ENCODE measurements at places on chromosomes 12 and 14.
A peak's percentile ranks its signal among the peaks of the same experiment; 100 is the strongest.

GRCh38 chr14:101365329-101366158, 195.8 kb upstream of the DIO3 start:
- peak; percentile 69 for DNase-seq

DNA sequence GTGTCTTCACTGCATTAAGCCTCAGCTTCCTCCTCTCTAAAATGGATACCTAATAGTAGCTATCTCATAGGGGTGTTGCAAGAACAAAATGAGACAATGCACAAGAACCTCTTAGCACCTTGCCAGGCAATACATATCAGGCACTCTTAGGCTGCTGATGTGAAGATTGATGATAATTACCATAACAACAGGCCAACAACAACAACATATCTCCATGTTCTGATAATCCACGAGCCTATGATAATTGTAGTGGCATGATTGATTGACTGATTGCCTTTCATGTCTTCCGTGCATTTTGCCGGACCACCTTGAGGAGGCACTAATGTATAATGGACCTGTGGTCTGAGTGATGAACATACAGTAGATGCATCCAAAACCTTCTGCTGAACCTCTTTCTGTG, 50.7 kb upstream of the WSCD2 start:
- no peak for DNase-seq

DNA sequence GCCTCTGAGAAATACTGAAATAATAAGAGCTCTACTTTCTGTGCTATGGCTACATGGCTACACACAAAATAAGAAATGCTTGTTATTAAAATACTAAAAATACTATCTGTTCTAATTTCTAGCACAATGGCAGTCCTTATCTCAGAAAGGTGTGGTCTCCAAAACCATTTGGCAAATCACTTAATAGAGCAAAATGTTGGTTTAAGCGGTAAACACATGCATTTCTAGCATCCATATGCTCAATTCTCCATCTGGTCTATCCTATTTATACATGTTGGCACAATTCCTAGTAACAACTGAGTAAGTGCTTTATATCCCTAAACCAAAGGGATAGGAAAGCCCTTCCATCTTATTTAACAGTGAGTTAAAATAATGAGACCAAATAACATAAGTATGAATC, 107.0 kb downstream of the PAPLN start:
- DNase-seq: no peak

DNA sequence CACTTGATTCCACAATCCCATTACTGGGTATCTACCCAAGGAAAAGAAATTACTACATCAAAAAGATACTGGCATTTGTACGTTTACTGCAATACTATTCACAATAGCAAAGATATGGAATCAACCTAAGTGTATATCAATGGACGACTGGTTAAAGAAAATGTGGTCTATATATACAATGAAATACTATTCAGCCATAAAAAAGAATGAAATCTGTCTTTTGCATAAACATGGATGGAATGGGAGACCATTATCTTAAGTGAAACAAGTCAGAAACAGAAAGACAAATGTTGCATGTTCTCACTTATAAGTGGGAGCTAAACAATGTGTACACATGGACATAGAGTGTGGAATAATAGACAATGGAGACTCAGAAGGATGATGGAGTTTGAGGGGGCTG, 5.0 kb upstream of the OS9 start:
- DNase-seq: no peak

- no peak for DNase-seq
These were observed 62.0 kb upstream of the LMNTD1 start for GRCh38 chr12:25615119-25615518.

DNA sequence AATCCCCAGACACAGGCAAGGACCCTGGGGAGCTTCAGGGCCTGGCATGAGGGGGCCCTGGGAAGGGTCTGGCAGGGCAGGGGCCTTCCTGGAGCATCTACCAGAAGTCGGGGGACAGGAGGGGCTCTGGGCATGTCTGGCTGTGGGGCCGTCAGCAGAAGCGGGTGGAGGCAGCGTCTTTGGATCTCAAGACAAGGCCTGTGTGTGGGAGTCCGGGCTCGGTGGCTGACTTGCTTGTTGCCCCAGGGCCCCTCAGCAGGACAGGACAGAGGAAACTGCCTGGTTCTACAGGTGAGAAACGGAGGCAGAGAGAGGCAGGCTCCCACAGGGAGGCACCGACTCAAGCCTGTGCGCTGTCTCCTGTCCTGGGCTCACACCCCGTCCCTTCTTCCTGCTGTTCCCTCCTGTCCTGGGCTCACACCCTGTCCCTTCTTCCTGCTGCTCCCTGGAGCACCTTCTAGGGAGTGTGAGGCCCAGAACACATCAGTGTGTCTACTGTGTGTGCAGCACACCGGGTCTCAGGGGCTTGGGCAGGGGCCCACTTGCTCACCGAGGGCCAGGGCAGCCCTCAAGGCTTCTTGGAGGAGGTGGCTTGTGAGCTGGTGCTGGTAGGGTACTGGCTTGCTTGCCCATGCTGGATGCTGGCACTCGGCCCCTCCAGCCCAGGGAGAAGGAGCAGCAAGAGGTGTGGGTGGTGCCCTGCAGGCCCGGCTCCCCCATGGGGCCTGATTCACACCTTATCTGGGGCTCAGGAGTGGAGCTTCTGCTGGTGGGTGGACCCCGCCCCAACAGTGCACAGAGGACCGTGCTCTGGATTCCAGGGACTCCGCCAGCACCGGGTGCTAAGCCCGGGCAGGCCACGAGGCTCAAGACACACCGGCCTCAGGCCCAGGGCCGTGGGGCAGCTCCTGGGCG, 14.9 kb downstream of the ASPG start:
- no peak for DNase-seq

GRCh38 chr14:90693413-90693812, 122.8 kb downstream of the TTC7B start:
- peak; percentile 52 for DNase-seq

GRCh38 chr12:80219345-80219744, 120.0 kb downstream of the OTOGL start:
- no peak for DNase-seq

DNA sequence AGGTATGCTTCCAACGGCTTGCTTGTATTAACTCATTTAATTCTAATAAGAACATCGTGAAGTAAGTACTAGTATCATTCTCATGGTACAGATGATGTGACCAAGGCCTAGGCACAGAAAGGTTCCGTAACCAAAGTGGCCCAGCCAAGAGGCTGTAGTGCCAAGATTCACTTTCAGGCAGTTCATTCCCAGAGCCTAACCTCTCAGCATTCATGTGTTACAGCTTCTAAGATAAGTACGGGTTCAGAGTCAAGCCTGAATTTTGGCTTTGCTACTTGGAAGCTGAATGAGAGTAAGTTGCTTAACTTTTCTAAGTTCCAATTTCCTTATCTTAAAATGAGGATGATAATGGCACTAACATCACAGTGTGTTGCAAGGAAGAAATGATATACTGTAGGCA, 379.9 kb downstream of the AEBP2 start:
- DNase-seq: no peak

DNA sequence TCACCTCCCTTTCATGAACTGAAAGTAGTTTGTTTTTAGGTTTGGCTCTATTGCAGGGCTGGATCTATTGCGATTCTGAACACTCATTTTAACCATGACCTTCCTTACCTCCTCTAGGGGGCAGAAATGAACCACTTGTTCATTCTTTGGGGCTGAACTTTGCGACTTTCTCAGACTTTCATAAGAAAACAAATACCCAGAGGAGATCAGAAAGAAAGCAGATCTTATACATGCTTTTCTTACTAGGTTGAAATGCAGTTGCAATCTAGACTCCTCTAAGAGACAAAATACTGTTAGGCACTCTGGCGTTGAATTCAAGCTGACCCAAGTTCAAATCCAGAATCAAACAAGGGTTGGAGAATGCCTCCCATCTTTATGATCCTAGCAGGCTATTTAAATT, 32.6 kb upstream of the PLEKHG3 start:
- peak; percentile 86 for DNase-seq

- no peak for DNase-seq
These were observed 1331.2 kb downstream of the FSCB start for GRCh38 chr14:43175896-43176295.

DNA sequence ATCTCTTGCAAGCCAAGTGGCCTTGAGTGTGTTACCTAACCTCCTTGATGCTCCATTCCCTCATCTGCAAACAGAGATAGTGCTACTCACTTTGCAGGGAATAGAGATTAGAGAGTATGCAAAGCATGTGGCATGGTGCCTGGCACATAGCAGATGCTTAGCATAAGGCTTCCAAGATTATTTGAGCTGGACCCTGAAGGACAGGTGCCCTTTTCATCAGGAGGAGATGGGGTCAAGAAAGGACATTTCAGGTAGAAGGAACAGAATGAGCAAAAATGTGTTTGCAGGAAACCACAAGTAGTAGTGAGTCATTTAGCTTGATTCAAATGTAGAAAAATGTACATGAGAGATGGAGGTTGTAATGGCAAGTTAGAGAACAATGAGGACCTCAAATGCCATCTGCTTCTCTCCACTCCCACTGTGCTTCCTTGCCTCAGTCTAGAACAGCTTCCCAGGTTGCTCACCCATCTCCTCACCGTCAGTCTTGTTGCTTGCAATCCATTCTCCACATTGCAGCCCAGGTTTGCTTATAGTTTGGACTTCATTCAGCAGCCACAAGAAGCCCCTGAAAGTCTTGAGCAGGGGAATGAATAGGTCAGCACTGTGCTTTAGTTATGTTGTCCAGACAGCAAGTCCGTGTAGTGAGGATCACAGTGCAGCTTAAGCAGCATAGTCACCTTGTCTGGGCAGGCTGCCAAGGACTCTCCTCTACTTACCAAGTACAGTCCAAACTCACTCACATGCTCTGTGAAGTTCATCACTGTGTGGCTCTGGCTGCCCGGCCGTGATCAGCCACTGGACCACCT, 536.3 kb upstream of the CCDC196 start:
- peak; percentile 80 for DNase-seq

- no peak for DNase-seq
These were observed 15.5 kb upstream of the NTN4 start for GRCh38 chr12:95805864-95806671.

- peak; percentile 7 for DNase-seq
These were observed 116.6 kb upstream of the FAR2 start for GRCh38 chr12:29032446-29032845.

- DNase-seq: no peak
These were observed 180.8 kb downstream of the C12orf50 start for GRCh38 chr12:87848248-87848868.

DNA sequence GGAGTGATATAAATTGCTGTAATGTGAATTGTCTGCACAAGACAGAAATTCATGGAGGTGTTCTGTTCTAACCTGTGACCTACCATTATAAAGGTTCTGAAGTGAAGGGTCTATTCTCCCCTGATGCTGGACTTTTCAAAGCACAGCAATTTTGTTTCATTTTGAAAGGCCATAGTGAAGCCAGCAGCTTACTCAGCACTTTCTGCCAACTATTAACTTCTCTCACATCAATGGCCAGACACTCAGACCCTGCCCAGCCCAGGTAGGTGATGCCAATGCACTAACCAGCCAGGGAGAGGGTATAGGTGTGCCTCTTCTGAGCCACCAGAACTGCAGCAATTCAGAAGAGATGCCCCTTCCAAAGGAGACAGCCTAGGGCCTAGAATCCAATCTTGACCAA, 43.9 kb downstream of the SLC15A4 start:
- no peak for DNase-seq

Measured in DMS79 treated with DMSO at 0.1 percent for 48 hours (cell line).